ENCODE measurements at places on chromosomes 7 and 10.

- DNase-seq: no peak
- H3K4me1 ChIP-seq: no peaks in the 10 kb centered on the region
Measured at GRCh38 chr7:17989546-17989945, 38.1 kb downstream of the PRPS1L1 start.

DNA sequence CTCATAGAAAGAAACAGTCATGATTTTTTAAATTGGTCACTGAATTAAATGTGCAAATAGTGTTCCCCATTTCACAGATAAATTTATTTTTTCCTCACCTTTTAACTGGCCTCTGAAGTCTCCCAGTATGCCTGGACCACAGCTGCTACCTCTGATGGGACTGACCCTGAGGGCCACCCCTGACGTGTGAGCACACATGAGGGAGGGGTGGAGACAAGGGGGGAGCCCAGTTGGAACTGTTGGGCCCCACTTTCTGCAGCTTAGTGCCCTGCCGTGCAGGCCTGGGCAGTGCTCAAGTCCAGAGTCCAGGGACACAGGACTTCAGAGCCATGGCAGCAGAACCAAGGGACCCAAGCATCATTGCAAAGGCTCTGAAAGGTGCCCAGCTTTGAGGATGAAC is 243.9 kb downstream of the GRID1 start:
- no peak overlapping the region for H3K4me3 ChIP-seq
- no peaks in the 10 kb centered on the region for H3K27me3 ChIP-seq
- no peak for DNase-seq
- no peaks in the 10 kb centered on the region for H3K36me3 ChIP-seq

DNA sequence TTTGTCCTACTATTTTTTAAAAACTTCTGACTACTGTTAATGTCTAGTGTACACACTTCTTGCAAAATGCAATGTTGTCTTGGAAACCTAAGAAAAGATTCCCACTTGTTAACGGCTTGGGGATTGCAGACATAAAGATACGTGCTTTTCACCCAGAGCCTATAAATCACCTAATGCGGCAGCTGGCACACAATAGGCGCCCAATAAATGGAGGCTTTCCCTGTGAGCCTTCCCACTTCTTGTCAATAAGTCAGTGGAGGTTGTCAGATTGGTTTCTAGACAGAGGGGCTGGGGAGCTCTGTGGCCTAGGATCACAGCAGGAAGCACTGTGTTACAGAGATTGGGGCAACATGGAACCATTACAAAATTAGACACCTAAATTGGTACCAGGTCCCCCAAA is 74.7 kb downstream of the VSTM4 start:
- H3K4me3 ChIP-seq: no peak overlapping the region
- DNase-seq: no peak
- H3K27me3 ChIP-seq: no peaks in the 10 kb centered on the region
- H3K4me1 ChIP-seq: no peaks in the 10 kb centered on the region
- H3K27ac ChIP-seq: no peak overlapping the region

GRCh38 chr7:113093561-113093960 is 6.9 kb upstream of the GPR85 start:
- no peak for DNase-seq
- no peak overlapping the region for H3K4me3 ChIP-seq
- H3K36me3 ChIP-seq: no peaks in the 10 kb centered on the region
- no peaks in the 10 kb centered on the region for H3K4me1 ChIP-seq
- no peak overlapping the region for H3K27ac ChIP-seq

GRCh38 chr7:25402532-25402931 is 174.2 kb upstream of the NPVF start:
- DNase-seq: no peak
- H3K27ac ChIP-seq: no peak overlapping the region
- H3K4me1 ChIP-seq: peaks cover 6% of the 10 kb centered on the region
- H3K4me3 ChIP-seq: no peak overlapping the region

DNA sequence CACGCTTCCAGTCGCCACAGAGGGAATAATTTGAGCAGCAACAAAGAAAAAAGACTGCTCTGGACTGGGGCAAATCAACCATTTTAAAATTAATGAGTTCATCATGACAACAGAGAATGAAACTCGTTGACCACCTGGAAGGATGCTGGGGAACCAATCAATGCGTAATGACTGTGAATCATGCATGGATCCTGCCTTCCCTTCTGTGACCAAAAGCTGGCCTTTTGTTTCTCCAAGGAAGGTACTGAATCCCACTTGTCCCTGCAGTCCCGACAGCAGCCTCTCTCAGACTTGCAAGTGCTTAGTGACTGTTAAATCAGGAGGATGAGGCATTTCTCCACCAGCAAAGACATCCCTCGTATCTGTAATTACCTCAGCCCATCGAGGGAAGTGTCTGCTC is 68.0 kb upstream of the TNS3 start:
- H3K4me3 ChIP-seq: no peak overlapping the region
- no peaks in the 10 kb centered on the region for H3K27me3 ChIP-seq
- H3K36me3 ChIP-seq: no peaks in the 10 kb centered on the region

DNA sequence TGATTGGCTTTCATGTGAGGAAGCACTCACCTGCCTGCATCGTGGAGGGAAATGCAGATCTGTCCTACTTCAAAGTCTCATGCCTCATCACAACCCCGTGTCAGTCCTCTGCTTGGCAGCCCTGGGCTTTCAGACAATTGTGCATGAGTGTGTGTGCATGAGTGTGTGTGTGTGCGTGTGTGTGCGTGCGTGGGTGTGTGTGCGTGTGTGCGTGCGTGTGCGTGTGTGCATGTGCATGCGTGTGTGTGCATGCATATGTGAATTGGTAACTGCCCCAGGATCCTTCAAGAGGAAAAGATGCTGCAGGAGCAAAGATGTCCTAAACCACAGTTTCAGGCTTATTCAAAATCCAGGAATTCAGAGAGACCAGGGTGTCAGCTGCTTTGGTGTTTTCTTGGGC is 71.3 kb downstream of the LANCL2 start:
- no peak overlapping the region for H3K27ac ChIP-seq
- DNase-seq: no peak
- H3K27me3 ChIP-seq: no peaks in the 10 kb centered on the region
- no peaks in the 10 kb centered on the region for H3K36me3 ChIP-seq

DNA sequence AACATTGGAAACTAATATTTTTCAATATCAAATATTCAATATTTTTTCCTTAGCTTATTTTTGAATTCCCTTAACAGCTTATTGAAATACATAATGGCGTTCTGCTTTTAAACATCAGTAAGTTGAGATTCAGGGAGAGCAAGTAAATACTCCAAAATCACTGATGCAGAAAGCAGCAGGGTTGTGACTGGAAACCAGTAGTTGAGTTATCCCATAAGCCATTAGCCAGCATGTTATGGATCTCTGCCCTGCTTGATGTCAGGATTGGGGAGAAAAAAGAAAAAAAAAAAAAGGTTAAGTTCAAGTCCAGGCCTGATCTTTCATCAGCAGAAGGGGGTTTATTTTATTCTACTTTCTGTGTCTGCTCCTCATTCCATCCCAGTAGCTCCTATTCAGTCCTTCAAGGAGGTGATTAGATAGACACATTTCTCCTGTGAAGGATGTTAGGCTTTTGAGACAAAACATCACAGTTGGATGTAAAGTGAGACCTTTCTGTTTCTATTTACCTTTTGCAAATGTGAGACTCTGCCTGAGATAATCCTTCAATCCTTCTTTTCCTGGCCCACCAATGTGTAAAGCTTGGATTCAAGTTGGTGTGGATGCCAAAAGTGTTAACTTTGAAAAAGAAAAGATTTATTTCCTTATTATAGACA is 110.9 kb upstream of the HDAC9 start:
- no peaks in the 10 kb centered on the region for H3K36me3 ChIP-seq
- no peak for DNase-seq
- H3K4me1 ChIP-seq: peaks cover 19% of the 10 kb centered on the region
- H3K4me3 ChIP-seq: no peak overlapping the region
- no peaks in the 10 kb centered on the region for H3K27me3 ChIP-seq

GRCh38 chr7:87021285-87021684 is 38.2 kb downstream of the ELAPOR2 start:
- no peaks in the 10 kb centered on the region for H3K36me3 ChIP-seq
- no peak for DNase-seq
- no peak overlapping the region for H3K27ac ChIP-seq
- H3K4me1 ChIP-seq: no peaks in the 10 kb centered on the region

GRCh38 chr10:511101-511848 is 178.2 kb downstream of the DIP2C start:
- DNase-seq: peak; percentile 96
- H3K27me3 ChIP-seq: no peaks in the 10 kb centered on the region
- no peak overlapping the region for H3K27ac ChIP-seq
- H3K4me1 ChIP-seq: no peaks in the 10 kb centered on the region

DNA sequence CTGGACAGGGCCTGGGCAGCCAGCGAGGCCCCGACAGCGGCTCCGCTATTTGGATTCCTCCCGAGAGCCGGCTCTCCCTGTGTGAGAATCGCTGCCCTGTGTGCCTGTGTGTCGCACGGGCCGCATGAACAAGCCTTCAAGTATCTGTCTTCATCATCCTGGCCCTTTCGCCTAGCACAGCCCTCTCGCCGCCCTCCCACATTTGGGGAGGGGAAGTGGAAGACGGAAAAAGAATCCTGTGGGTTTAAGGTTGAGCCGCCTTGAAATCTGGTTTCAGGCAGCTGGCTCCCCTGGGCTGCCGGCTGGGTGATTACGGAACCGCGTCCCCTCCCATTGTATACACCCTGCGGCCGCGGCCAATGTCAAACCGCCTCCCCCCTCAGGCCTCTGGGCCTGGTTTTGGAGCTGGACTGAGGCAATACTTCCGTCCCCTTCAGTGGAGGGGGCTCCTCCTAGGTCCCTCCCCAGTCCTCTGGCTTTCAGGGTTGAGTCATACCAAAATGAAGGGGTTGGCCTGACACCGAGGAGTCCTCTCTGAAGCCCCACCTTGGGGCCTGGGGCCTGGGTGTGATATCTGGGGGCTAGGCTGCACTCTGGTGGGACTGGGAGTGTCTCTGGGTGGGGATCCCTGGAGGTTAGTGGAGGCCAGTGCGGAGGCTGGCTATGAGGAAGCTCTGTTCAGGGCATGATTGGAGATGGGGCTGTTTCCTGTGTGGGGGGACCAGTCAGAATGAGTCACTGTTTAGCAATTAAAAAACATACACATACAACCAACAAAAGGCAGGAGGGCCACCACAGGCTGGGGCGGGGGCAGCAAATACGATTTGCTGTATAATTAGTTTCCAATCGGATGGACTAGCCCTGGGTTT is 1.7 kb downstream of the TRIM8 start:
- peak; percentile 79 for DNase-seq
- H3K36me3 ChIP-seq: no peaks in the 10 kb centered on the region
- peak overlapping the region; percentile 99 for H3K27ac ChIP-seq
- peak overlapping the region; percentile 53 for H3K4me3 ChIP-seq

GRCh38 chr7:657565-658119 is 68.9 kb upstream of the DNAAF5 start:
- no peak overlapping the region for H3K27ac ChIP-seq
- H3K4me3 ChIP-seq: no peak overlapping the region
- H3K27me3 ChIP-seq: no peaks in the 10 kb centered on the region

DNA sequence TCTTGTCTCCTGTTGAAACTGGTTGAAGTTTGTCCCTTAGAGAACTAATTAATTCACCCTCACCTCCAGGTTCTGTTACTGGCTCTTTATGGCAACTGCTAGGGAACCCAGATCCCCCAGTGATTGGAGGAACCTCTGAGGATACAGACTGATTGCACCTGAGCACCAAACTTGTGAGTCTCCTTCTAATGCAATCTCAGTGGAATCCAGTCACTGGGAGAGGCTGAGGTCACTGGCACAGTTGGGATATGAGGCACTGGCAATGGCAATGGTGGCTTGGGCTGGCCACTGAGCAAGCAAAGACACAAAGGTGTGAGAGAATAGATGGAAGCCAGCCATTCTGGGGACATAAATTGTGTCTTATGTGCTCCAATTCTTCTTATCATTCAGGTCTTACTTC is 5.3 kb upstream of the DGKI start:
- H3K4me3 ChIP-seq: no peak overlapping the region
- no peaks in the 10 kb centered on the region for H3K36me3 ChIP-seq
- H3K4me1 ChIP-seq: peaks cover 9% of the 10 kb centered on the region
- no peak overlapping the region for H3K27ac ChIP-seq
- no peaks in the 10 kb centered on the region for H3K27me3 ChIP-seq

- H3K4me3 ChIP-seq: no peak overlapping the region
- no peaks in the 10 kb centered on the region for H3K27me3 ChIP-seq
- H3K4me1 ChIP-seq: no peaks in the 10 kb centered on the region
- no peaks in the 10 kb centered on the region for H3K36me3 ChIP-seq
Measured at GRCh38 chr7:21364801-21365271, 63.0 kb upstream of the SP4 start.

DNA sequence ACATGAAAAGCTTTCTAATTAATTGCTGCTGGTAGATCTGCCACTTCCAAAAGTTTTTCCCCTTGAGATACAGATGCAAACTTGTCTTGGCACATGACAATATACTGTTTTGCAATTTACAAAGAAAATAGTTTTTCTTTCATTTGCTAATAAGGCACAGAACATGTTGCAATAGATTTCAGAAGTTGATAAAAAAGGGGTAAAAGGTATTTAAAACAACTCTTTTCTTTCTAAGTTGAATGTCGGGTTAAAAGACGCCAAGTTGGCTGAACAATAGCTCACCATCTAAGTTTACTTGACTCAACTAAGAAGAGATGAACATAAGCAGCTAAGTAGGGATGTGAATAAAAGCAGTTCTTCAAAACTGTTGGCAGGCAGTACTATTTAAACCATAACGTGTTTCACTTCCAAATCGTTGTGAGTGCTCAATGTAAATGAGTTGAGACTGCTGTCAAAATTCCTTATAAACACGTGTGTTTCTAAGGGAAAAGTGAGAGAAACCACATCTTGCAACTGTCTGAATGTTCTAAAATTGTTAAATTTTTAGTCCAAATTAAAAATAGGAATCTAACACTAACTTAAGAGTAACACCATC is 14.5 kb upstream of the THSD7A start:
- no peaks in the 10 kb centered on the region for H3K27me3 ChIP-seq
- no peak overlapping the region for H3K27ac ChIP-seq
- DNase-seq: no peak
- H3K36me3 ChIP-seq: no peaks in the 10 kb centered on the region
